SK-MEL-5 (cell line): ENCODE measurements at places on chromosomes 4 and X. TPM values are rescaled to one million over a fixed set of nuclear protein-coding genes. Genes with fewer than 3 reads are reported as not detected.

DNA sequence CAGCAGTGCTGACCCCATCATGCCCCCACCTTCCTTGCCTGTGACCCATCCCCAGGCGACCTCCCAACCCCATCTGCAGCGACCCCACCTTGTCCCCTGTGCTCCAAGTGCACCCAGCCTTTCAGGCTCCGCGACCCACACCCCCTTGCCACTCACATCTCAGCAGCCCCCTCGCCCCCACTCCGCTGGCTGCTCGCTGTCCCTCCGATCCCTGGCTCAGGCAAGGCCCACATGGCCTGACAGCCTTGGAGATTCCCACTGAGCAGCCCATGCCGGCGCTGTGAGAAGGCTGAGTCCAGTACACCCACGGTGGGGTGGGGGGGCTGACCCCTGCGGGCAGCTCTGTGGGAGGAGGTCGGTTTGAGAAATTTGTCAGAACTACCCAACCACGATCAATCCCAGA is 9.1 kb downstream of the ZFYVE28 start:
- DNase-seq: no peak

Gene SYNPO2
- 0.32 and 0.69 TPM in 2 replicates for total RNA-seq

Gene CNGA1
- 0.05 and 0.35 TPM in 2 replicates for total RNA-seq

Gene LDB2
- total RNA-seq: 0.08 and 0.61 TPM in 2 replicates

Gene SPIN2B
- total RNA-seq: 7.0 and 9.5 TPM in 2 replicates

DNA sequence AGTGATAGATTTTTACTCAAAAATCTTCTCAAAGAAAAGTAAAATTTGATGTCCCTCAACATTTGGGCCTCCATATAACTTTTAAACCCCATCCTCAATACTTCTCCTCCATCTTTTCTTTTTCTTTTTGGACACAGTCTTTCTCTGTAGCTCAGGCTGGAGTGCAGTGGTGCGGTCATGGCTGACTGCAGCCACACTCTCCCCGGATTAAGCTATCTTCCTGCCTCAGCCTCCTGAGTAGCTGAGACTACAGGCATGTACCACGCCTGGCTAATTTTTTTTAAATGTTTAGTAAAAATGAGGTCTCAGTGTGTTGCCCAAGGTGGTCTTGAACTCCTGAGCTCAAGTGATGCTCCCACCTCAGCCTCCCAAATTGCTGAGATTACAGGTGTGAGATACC is 33.1 kb downstream of the KDM6A start:
- no peak for DNase-seq

Gene FRG1
- 64.1 and 65.7 TPM in 2 replicates for total RNA-seq
